ENCODE measurements at places on chromosomes 1 and 21.
A peak's percentile ranks its signal among the peaks of the same experiment; 100 is the strongest.

DNA sequence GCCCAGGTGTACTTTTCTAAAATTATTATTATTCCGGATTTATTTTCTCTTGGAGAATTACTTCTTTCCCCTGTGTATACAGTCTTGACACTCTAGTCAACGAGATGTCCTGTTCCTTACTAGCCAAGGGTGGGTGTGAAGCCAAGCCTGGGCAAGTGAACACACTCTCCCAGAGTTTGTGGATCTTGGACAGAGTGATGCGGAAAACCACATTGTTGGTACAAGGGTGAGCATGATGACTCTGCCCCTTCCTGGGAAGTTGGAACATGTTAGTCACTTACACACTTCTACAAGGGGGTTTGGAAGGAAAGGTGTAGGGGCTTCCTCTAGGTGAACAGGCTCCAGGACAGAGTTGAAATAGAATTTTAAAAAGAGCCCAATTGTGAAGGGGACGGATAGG, 20.0 kb upstream of the RD3 start:
- no peak for DNase-seq

GRCh38 chr21:15775291-15775690, 45.5 kb downstream of the USP25 start:
- no peak for DNase-seq

GRCh38 chr1:231534703-231535159, 6.3 kb downstream of the TSNAX start:
- no peak for DNase-seq

GRCh38 chr1:59029411-59030167, 245.7 kb upstream of the JUN start:
- no peak for DNase-seq

GRCh38 chr1:55571767-55572166, 356.6 kb upstream of the USP24 start:
- no peak for DNase-seq

GRCh38 chr1:197733324-197733723, 42.0 kb downstream of the DENND1B start:
- no peak for DNase-seq

GRCh38 chr1:3074800-3075199, 5.8 kb downstream of the PRDM16 start:
- no peak for DNase-seq

GRCh38 chr1:209621286-209621685, 30.9 kb downstream of the LAMB3 start:
- no peak for DNase-seq

DNA sequence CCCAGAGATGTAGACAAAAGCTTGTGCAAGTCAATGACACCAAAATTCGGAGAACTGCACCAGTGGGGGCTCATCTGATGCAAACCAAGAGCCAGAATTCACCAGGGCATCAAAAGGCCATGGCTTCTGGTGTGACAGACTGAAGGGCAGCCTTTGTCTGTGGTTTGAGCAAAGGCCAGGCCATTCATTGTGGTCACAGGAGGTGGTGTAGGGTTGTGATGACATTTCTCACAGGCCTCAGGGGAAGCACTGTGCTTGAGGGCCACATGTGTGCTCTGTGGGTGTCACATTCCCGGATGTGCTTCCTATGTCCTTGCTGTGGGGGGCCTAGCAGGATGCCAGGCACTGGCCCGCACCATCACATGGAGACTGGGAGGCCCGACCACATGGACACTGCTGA, 22.5 kb upstream of the KCNE1 start:
- DNase-seq: peak; percentile 55

DNA sequence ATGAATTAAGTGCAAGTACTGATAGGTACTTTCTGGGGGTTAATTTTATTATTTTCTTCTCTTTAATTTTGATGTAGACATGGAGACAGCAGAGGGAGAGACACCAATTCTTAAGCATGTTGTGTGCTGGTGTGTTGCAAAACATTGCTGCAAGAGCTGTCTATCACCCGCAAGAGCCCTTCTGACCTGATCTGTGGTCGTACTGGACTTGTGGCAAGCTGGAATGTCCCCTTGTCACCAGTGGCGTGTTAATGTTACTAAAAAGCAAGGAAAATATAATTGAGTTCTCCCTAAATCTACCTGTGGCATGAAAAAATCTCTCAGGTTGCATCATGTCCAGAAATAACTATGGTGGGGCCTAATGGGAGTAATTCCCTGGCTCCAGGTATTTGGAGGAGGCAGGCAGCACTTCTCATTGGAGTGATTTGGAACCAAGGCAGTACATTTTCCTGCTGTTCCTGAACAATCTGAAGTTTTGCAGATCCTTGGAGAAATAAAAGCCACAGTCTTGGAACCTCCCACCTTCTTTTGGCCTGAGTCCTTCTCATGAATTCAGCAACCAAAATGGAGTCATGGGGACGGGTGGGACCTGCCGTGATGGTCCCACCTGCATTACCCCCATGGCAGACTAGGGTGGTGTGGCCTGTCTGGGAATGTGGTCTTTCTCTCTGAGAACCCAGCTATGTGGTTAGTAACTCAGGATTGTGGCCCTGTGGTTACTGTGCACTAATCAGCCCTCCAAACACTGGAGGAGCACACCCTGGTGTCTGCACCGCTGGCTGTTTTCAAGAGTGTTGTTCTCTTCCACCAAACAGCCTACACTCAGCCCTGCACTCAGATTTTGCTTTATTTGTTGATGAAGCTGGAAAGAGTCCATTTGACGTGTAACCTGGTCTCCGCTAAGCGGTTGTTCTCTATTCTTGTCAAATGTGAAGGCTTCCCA, 57.4 kb downstream of the GALNT2 start:
- no peak for DNase-seq

DNA sequence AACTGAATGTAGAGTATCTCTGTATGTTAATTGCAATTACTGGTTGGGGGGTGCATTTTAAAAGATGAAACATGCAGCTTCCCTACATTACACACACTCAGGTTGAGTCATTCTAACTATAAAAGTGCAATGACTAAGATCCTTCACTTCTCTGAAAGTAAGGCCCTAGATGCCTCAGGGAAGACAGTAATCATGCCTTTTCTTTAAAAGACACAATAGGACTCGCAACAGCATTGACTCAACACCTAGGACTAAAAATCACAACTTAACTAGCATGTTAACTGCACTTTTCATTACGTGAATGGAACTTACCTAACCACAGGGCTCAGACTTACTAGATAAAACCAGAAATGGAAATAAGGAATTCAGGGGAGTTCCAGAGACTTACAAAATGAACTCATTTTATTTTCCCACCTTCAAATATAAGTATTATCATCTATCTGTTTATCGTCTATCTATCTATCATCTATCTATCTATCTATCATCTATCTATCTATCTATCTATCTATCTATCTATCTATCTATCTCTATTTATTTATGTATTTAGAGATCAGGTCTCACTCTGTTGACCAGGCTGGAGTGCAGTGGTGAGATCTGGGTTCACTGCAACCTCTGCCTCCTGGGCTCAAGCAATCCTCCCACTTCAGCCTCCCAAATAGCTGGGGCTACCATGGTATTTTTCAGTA, 47.8 kb downstream of the CHML start:
- DNase-seq: no peak

DNA sequence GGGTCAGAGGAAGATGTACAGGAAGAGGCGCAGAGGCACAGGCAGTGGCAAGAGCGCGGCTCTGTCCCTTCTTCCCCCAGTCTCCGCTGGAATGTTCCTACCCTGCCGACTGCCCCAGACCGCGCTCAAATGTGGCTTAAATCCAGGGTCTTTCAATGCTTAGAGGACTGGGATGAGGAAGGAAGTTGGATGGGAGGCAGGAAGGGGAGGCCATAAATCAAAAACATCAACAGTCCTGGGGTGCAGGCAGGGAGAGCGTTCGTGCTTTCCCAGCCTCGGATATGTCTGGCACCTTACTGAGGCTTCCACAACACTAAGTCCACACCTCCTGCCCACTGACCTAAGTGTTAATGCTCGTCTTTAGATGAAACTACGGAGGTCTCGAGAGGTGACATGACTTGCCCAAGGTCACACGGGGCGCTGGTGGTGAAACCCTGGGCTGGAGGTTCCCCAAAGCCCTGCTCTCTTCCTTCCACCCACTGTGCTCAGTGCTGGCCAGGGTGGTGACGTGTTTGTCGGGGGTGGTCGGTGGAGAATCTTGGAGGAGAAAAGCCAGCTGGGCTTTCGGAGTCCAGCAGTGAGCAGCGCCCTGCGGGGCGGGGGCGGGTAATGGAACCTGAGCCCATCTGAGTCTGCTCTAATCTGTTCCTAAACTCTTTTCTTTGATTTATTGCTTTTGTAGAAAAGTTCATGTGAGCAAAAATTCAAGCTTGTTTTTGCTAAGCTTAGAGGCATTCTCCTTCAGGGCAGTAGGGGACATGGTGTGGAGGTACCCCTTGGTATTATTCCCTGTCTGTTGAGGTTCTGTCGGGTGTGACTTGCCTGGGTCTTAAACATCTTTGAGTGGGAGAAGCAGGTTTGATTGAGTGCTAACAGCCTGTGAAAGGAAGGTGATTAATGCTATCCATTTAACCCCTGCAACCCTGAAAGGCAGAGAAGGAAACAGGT, 708 bp downstream of the CDA start:
- no peak for DNase-seq

DNA sequence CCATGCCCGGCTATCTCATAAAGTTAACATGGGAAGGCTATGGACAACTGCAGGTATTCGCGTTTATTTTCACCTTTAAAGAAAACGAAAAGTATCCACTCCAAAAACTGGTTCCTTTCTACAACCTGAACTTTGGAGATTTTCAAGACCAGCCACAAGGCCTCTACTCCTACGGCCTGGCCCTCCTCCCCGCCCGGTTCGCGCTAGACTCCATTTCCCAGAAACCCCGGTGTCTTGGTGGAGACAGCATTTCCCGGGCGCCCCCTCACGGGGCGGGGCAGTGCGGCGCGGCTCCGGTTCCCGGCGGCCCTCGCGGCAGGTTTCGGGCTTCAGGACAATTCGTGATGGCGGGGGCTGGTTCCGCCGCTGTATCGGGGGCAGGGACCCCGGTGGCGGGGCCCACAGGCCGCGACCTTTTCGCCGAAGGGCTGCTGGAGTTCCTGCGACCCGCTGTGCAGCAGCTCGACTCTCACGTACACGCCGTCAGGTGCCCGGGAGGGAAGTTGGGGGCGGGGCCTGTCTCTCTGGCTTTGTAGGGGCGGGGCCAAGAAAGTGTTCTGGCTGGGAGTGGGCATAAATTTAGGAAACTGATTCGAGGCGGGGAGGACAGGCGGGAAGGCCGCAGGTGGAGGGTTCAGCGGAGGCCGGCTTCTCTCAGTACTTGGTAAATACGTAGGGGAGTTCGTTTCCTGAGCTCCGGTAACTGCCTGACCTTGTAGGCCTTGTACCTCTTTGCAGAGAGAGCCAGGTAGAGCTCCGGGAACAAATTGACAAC, at the start of gene SNAPIN:
SNAPIN (plus strand) TSS at position 304 of the 775 bp plus-strand sequence; CDS start at position 345, 41 bp downstream.
- DNase-seq: peak; percentile 83

DNA sequence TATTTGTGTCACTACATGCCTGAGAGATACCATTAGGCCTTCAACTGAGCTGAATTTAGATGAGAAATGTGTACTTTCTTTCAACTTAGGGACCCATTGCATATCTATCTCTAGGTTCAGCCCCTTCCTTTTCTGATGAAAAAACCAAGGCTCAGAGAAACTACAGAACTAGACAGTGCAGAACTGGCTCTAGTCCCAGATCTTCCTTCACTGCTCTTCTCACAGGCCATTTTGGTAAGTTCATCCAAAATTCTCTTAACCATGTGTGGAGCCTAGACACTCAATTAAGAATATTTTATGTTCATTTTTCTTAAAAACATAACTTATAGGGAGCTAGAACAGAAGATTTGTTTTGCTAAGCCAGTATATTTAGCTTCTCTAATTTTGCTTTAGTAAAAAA, 128.9 kb downstream of the ASTN1 start:
- no peak for DNase-seq

GRCh38 chr1:61320575-61320974, 238.2 kb downstream of the NFIA start:
- DNase-seq: no peak

GRCh38 chr1:233252441-233252840, 43.1 kb downstream of the PCNX2 start:
- no peak for DNase-seq

GRCh38 chr1:186054932-186055331, 320.1 kb downstream of the TPR start:
- no peak for DNase-seq

- DNase-seq: peak; percentile 53
These were observed 10.1 kb upstream of the TIAM1 start for GRCh38 chr21:31354122-31354521.

DNA sequence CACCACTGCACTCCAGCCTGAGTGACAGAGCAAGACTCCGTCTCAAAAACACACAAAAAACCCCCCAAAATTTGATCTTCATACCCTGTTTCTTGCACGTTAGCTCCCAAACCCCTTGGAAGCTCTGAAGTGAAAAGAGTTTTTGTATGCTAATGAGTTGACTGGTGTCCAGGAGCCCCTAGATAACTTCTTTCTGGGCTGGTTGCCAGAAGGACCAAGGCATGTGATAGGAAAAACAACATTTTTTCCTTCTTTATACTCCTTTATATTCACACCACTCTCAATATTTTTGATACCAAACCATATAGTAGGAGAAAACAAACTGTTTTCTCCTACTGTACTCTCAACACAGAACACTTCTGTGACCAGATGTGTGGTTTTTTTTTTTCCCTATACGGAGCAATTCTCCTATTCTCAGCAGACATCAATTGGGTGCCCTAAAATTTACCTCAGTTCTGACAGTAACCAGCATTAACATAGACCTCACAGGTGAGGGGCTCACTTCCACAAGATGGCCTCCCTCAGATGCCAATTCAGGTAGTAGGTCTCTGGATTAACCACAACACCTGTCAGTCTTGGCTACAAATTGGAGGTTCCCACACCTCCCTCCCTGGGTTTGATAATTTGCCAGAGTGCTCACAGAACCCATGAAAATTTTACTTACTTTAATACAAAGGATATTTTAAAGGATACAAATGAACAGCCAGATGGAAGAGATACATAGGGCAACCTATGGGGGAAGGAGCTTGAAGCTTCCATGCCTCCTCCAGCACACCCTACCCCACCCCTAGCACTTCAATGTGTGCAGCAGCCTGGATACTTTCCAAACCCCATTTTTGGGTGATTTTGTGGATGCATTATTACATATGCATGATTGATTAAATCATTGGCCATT, 25.6 kb downstream of the ZYG11B start:
- no peak for DNase-seq

GRCh38 chr1:232319072-232319471, 310.9 kb downstream of the SIPA1L2 start:
- no peak for DNase-seq

- DNase-seq: peak; percentile 6
These were observed 168.2 kb downstream of the RASAL2 start for GRCh38 chr1:178262120-178262500.

GRCh38 chr1:26191739-26192138, 1.3 kb downstream of the CATSPER4 start:
- DNase-seq: no peak

DNA sequence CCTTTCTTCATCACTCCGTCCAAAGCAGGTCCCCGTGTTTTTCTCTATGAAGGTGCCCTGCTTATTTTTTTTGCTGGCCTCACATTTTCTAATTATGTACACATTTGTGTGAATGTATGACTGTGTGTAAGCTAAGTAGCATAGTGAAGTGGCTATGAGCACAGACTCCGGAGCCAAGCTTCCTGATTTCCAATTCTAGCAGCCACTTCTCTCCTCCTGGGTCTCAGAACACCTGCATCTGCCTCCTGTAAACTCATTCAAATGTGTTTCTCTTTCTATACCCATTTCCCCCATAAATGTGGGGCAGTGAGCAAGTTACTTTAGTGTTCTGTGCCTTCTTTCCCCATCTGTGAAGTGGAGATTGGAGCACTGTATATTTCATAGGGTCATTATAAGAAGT, 2.1 kb downstream of the SLAMF6 start:
- no peak for DNase-seq

GRCh38 chr1:109770331-109771095, 6.8 kb upstream of the EPS8L3 start:
- DNase-seq: no peak

GRCh38 chr1:71242239-71242638, 161.4 kb upstream of the ZRANB2 start:
- DNase-seq: no peak

Data from SW480 (cell line).